Tibial nerve (tissue), 4 donors: ENCODE measurements at places on chromosomes 3 and 15. TPM values are rescaled to one million over a fixed set of nuclear protein-coding genes. Genes with fewer than 3 reads are reported as not detected.

GRCh38 chr15:42876224-42876623, 44.4 kb downstream of the TTBK2 start:
- H3K27ac ChIP-seq, result no peak overlapping the region
- H3K36me3 ChIP-seq, result no peaks in the 10 kb centered on the region
- no peak for DNase-seq
- no peaks in the 10 kb centered on the region for H3K4me1 ChIP-seq
- no peaks in the 10 kb centered on the region for H3K27me3 ChIP-seq

Gene WDR53
- total RNA-seq, result 9.4 TPM

GRCh38 chr15:98764291-98764690, 116.0 kb downstream of the IGF1R start:
- no peak overlapping the region for H3K27ac ChIP-seq
- H3K27me3 ChIP-seq, result no peaks in the 10 kb centered on the region
- H3K4me3 ChIP-seq, result no peak overlapping the region
- no peaks in the 10 kb centered on the region for H3K36me3 ChIP-seq
- H3K4me1 ChIP-seq, result peaks cover 40% of the 10 kb centered on the region
- no peak for DNase-seq

- no peak overlapping the region for H3K27ac ChIP-seq
- H3K36me3 ChIP-seq, result no peaks in the 10 kb centered on the region
- no peak overlapping the region for H3K4me3 ChIP-seq
- no peaks in the 10 kb centered on the region for H3K27me3 ChIP-seq
These were observed 447.5 kb downstream of the IGSF11 start for GRCh38 chr3:118587037-118587741.

Gene LRRC57
- total RNA-seq, result 16.1 TPM
